GM23338 (cell line): ENCODE measurements at places on chromosomes 2 and 18. TPM values are rescaled to one million over a fixed set of nuclear protein-coding genes. Genes with fewer than 3 reads are reported as not detected.

VIL1 gene
- 5.9 and 9.2 TPM in 2 replicates for total RNA-seq

CYS1 gene
- total RNA-seq: 0.04 and 0.31 TPM in 2 replicates

FZD7 gene
- total RNA-seq: 404 and 435 TPM in 2 replicates

RASGRP3 gene
- total RNA-seq: 0.69 TPM in 1 of 2 replicates, not detected in the other

RESP18 gene
- total RNA-seq: not detected in 2 replicates

TFCP2L1 gene
- total RNA-seq: 4.5 and 6.4 TPM in 2 replicates

CYP27C1 gene
- 2.9 and 3.0 TPM in 2 replicates for total RNA-seq

FAM124B gene
- 6.8 and 6.9 TPM in 2 replicates for total RNA-seq

REG1A gene
- not detected in 2 replicates for total RNA-seq

ERBB4 gene
- total RNA-seq: 0.73 and 1.4 TPM in 2 replicates

TUBA3E gene
- 0.21 and 0.66 TPM in 2 replicates for total RNA-seq

COL3A1 gene
- total RNA-seq: 0.17 TPM in 1 of 2 replicates, not detected in the other
